ENCODE measurements at places on chromosomes 11 and 22. TPM values are rescaled to one million over a fixed set of nuclear protein-coding genes. Genes with fewer than 3 reads are reported as not detected.

Gene DRD4
- total RNA-seq: 0.16 TPM

Gene CALCA
- total RNA-seq: not detected

Gene CCDC89
- total RNA-seq: 7.9 TPM

Gene POTEH
- not detected for total RNA-seq

Gene NLRP6
- total RNA-seq: not detected

Gene FAM180B
- not detected for total RNA-seq

Gene PGM2L1
- total RNA-seq: 4.2 TPM

Gene OR56A3
- total RNA-seq: not detected

Gene F2
- total RNA-seq: not detected

Gene PICK1
- total RNA-seq: 14.5 TPM

Gene XNDC1N
- total RNA-seq: 3.5 TPM

Gene ANGPTL5
- total RNA-seq: 0.09 TPM

Gene ABCC8
- not detected for total RNA-seq

Gene OR52N4
- total RNA-seq: not detected

All from fibroblast of the aortic adventitia (primary cell).